Adipocyte (in vitro differentiated cells): ENCODE measurements at places on chromosomes 3 and 15.

DNA sequence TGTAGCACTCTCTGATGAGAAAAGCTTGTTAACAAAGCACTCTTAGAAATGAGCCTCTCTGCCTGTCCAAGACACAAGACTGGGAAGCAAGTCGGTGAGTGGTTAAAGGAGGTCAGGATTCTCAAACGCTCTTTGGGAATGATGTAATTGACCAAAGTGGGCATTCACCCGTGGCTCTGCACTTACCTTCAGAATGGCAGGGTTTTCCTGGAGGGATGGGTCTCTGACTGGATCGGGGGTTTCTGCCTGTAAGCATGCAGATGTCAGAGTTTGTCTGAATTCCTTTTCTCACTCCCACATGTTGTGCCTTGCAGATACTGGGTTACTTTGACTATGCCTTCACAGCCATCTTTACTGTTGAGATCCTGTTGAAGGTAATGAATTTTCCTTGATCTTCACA, 106.3 kb downstream of the CHDH start:
- DNase-seq: no peak

DNA sequence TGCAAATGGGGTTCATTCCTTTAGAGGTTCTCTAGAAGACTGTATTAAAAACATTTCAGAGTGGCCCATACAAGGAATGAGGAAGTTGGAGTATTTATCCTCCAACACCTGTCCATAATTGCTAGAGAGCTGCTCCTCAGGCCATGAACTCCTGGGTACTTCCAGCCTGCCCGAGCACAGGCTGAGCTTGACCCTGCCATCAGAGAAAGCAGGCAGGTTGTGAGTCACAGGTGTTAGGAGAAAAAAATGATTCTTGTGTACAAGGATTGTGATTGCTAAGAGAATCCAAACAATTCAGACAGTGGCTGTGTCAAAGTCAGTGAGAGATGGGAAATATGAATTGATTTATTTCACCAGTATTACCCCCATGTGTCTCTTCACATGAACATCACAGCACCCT, 156.8 kb upstream of the GADL1 start:
- DNase-seq: no peak

DNA sequence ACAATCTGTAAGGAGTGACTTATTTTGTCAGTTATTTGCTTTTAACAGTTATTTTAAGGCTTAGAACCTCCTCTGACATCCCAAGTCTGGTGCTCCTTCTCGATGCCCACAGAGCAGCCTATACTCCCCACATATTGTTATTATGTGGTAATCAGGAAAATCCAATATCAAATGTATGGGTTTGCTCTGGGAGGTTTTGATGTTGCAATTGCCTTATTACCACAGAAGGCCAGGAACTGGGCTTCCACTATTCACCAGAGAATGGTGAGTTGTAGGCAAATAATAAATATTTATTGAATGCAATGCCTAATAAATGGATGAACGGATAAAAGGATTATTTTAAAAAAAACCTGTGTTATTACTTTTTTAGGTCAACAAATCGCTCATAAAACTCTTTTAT, 12.2 kb downstream of the NEK10 start:
- DNase-seq: peak; percentile 53

GRCh38 chr3:114406286-114406685, 112.5 kb downstream of the TIGIT start:
- no peak for DNase-seq

DNA sequence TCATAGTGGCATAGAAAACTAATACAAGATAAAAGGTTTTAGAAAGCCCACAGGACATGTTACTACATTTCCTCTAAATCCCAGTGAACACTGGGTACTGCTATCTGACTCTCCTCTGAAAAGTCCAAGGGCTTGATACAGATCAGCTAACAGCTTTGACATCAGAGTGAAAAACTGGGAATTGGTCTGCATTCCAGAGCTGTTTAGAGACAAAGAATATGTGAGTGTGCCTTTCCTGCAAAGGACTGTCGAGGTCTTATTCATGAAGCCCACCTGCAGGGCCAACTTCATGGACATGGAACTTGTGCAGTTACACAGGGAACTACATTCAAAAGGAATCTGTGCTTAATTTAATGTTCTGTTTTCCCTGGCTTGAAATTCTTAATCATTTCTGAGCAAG, 5.2 kb upstream of the TMCO5A start:
- no peak for DNase-seq
